ENCODE measurements at places on chromosomes 11 and 22. TPM values are rescaled to one million over a fixed set of nuclear protein-coding genes. Genes with fewer than 3 reads are reported as not detected.

Gene WDR74
- 222 TPM for total RNA-seq

Gene ARRB1
- 19.1 TPM for total RNA-seq

DNA sequence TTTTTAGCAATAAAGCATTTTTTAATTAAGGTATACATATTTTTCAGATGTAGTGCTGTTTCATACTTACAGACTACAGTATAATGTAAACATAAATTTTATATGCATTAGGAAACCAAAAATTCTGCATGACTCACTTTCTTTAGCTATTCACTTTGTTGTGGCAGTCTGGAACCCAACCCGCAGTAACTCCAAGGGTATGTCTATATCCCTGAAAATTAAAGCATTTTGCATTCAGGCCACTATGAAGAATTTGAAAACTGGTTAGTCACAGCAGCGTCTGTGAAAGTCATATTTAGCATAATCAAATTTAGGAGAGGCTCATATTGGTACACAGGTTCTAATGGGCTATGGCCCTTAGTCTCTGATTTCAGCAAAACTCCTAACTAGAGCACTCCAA is 46.8 kb downstream of the BBOX1 start:
- DNase-seq = no peak
- no peaks in the 10 kb centered on the region for H3K27me3 ChIP-seq
- H3K27ac ChIP-seq = no peak overlapping the region
- H3K4me3 ChIP-seq = no peak overlapping the region
- no peaks in the 10 kb centered on the region for H3K36me3 ChIP-seq

- no peaks in the 10 kb centered on the region for H3K4me1 ChIP-seq
- H3K27me3 ChIP-seq = no peaks in the 10 kb centered on the region
- no peak for DNase-seq
- no peak overlapping the region for H3K4me3 ChIP-seq
These were observed 16.9 kb downstream of the TUB start for GRCh38 chr11:8097926-8098325.

GRCh38 chr11:35661534-35661933 is 1.0 kb upstream of the TRIM44 start:
- H3K27me3 ChIP-seq = no peaks in the 10 kb centered on the region
- no peak for DNase-seq
